A549 (cell line): ENCODE measurements at places on chromosomes 12 and 14. TPM values are rescaled to one million over a fixed set of nuclear protein-coding genes. Genes with fewer than 3 reads are reported as not detected.

Gene ADAM21
- 0.04 to 0.05 TPM (median 0.04 TPM) in 3 replicates for polyA plus RNA-seq

GRCh38 chr12:11830307-11830801 is 180.9 kb downstream of the ETV6 start:
- DNase-seq: no peak

GRCh38 chr12:89024580-89024979 is 327.7 kb downstream of the DUSP6 start:
- no peak for DNase-seq

DNA sequence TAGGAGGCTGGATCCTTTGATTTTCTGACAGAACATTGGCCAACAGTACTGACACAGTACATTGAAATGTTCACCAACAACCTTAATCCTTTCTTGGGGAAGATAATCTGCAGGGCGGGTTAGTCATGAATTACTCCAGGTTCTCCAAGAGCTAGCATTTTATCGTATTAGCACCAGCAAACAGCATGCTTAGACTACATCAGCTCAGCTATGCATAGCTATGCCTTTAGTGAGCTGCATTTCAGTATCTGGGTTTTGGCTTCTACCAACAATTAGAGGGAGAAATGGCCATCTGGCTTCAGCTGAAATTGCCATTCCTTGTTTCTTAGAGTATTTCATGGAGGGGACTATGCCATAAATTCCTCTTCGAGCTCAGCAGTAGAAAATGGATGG is 33.8 kb downstream of the SAMD4A start:
- no peak for DNase-seq

- DNase-seq: peak; percentile 78
Observed at GRCh38 chr12:85016413-85016812, 19.7 kb downstream of the TSPAN19 start.

DNA sequence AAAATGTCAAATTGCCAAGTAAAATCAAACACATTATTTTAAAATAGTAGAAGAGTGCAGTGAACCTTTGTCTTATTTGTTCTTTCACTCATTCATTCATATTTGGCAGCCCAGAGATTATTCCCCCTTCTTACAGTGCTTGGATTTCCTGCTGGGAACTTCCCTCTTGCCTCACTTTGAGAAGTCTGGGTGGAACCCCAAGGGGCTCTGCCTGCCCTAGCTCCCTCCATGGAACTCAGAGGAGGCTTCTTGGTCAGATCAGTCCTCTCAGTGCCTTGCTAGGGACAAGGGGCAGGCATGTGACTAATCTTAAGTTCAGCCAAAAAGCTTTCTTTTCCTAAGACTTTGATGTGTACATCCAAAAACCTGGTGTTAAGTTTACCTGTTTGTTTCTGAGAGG is 84.7 kb upstream of the OVCH1 start:
- DNase-seq: no peak

DNA sequence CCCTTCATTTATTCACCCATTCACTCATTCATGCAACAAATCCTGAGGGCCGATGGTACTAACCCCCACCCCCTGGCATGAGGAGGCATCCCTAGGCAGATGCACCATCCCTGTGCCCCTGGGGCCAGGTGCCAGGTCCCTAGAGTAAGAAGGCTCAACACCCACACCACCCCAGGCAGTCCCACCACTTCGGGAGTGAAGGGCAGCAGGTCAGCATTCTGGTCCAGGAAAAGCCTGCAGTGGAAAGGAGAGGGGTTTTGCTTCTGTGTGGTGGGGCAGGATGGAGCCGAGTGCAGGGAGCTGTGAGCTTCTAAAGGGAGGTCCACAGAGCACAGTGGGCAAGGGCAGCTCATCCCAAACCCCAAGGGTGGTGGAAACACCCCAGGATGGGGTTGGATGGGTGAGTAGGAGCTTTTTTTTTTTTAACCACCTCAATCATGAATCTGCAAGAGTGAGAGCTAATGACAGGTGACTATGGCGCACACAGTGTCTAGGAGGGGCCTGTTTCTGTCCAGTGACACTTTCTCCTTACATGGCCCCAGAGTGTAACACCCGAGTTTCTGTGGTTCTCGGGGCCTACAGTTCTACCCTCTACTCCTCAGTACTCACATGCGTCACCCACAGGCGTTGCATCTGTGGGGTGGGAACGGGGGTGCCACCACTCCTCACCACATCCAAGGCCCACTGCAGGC is 414.3 kb downstream of the TMEM121 start:
- DNase-seq: no peak

DNA sequence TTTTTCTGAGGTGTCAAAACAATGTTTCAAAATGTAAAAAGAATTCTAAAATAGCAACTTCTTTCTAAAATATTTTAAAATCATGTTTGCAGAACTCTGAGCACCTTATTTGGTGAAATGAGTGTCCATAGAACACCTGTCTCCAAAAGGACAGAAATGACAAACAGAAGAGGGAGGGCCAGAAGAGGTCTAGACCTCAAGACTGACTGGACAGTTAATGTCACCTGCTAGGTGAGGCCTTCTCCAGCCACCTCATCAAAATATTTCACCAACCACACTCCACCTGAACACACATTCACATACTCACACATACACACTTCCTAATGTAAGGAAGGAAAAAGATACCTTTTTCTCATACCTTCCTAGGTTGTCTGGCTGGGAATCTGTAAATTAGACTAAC is 147.8 kb upstream of the PLEKHA5 start:
- no peak for DNase-seq

GRCh38 chr14:105119408-105120025 is 49.1 kb downstream of the JAG2 start:
- DNase-seq: no peak

DNA sequence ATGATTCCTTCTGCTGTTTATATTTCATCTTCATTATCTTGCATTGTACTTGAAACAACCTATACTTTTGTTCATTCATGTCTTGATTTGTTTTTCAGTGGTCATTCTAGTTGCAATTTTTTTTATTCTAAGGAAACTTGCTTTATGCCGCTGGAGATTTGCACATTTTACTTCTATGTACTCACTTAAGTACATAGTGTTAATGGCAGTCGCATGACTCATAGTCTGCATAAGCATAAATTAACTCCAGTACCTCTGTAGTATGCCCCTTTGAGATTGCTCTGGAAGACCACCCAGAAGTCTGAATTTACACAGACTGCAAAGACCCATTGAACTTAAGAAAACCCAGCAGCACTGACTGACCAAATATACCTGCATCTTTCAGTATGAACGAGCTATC is 77.0 kb downstream of the MSRB3 start:
- DNase-seq: no peak
